ENCODE measurements at places on chromosomes 13 and 19.

GRCh38 chr19:39924389-39924788 lies 10.0 kb downstream of the FCGBP start:
- no peak for ATAC-seq

DNA sequence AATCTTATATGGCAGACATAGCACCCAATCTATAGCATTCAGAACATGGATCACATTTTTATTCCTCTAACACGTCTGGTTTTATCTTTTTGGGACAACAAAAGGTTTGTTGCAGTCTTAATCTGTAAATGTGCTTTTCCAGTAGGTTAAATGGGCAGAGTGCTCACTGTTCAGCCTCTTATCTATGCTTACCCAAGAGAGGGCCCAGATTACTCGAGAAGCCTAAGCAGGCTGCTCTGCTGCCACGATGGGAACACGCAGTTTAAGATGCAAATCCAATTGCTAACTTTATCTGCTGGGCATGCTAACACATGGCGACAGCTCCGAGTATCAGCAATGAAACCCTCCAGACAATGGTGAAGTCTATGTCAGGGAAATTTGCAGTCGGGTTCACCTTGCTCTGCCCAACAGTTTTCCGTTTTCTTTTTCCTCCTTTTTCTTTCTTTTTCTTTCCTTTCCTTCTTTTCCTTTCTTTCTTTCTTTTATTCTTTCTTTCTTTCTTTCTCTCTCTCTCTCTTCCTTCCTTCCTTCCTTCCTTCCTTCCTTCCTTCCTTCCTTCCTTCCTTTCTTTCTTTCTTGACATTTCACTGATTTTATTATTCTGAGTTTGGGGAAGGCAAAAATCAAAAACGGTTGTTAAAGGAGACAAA lies 115.3 kb downstream of the RBM26 start:
- no peak for ATAC-seq

DNA sequence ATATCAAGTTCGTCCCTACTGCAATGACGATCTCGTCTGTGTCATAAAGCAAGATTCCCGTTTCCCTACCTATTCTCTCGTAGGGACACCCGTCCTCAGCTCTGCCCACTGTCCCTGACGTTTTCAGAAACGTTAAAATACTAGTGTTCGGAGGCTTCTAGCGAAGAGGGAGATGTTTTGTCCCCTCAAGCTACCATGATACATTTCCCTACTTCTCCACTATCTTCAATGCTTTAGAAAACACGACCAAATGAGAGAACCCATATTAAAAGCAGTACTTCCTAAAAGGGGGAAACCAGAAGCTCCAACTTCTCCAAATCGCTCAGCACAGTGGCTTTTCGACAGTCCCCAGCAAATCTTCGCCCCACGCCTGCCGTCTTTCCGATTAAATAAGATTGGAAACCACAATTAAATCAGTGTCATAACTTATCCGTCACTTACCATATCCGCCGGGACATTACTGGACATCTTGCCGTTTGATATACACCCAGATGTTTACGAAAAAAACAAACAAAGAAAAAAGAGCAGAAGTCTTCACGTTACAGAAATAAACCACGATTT lies 1.3 kb downstream of the UBL3 start:
- peak; percentile 17 for ATAC-seq

GRCh38 chr19:3719868-3720267 lies 11.7 kb downstream of the TJP3 start:
- ATAC-seq = no peak

- no peak for ATAC-seq
Measured at GRCh38 chr19:16343156-16343555, 18.5 kb downstream of the KLF2 start.

GRCh38 chr19:13023656-13024055 lies 28.4 kb downstream of the NFIX start:
- ATAC-seq = no peak

DNA sequence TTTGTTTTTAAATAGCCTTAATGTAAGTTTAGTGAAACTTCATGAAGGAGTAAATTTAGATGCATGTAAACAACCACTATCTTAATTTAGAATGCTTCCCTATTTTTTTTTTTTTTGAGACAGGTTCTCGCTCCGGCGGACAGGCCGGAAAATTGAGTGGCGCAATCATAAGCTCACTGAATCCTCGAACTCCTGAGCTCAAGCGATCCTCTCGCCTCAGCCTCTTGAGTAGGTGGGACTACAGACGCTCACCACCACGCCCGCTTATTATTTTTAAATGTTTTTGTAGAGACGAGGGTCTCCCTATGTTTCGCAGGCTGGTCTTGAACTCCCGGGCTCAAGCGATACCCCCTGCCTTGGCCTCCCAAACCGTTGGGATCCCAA lies 1.6 kb downstream of the TEX30 start:
- ATAC-seq = no peak

DNA sequence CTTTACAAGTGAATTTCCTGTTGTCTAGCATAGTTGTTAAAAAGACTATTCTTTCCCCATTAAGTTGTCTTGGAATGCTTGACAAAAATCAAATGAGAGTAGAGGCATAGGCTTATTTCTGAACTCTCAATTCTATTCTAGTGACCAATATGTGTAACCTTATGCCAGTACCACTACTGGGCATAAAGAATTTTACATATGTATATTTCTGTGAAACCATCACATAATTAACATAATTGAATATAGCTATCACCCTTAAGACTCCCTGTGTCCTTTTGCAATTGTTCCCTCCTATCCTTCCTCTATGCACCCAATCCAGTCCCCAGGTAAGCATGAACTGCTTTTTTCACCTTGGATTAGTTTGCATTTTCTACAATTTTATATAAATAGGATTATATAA lies 165.0 kb downstream of the DNAJC3 start:
- no peak for ATAC-seq

- no peak for ATAC-seq
Measured at GRCh38 chr13:85864963-85865530, 65.8 kb upstream of the SLITRK6 start.

- no peak for ATAC-seq
Measured at GRCh38 chr19:18233224-18233825, 7.1 kb upstream of the PDE4C start.

DNA sequence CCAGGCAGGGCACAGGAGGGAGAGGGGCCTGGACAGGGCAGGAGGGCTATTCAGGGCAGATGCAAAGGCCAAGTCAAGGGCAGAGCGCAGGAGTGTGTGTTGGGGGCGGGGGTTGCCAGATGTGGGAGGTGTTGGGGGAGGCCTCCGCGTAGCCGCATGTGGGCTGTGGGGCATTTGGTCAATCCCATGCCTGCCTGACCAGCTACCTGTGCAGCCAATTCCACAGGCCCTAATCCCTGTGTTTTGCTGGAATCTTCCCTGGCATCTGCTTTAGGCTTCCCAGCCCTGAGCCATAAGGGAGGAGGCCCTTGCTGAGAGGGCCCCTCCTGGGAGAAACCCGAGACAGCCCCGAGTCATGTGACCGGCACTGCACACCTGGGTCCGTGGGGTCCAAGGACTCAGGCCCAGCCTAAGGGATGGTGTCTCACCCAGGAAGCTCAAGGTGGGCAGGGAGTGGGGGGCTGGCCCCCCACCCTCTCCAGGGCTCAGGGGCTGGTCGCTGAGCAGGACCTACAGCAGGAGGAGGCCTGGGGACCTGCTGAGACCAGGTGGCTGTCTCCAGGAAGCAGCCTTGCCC lies 20.3 kb downstream of the RFX1 start:
- peak; percentile 51 for ATAC-seq

- no peak for ATAC-seq
Measured at GRCh38 chr13:48235341-48236135, 2.5 kb downstream of the ITM2B start.

- ATAC-seq = no peak
Measured at GRCh38 chr13:41673640-41674039, 216.3 kb downstream of the RGCC start.

- ATAC-seq = peak; percentile 69
Measured at GRCh38 chr19:46546194-46546896, 50.7 kb upstream of the PNMA8B start.

DNA sequence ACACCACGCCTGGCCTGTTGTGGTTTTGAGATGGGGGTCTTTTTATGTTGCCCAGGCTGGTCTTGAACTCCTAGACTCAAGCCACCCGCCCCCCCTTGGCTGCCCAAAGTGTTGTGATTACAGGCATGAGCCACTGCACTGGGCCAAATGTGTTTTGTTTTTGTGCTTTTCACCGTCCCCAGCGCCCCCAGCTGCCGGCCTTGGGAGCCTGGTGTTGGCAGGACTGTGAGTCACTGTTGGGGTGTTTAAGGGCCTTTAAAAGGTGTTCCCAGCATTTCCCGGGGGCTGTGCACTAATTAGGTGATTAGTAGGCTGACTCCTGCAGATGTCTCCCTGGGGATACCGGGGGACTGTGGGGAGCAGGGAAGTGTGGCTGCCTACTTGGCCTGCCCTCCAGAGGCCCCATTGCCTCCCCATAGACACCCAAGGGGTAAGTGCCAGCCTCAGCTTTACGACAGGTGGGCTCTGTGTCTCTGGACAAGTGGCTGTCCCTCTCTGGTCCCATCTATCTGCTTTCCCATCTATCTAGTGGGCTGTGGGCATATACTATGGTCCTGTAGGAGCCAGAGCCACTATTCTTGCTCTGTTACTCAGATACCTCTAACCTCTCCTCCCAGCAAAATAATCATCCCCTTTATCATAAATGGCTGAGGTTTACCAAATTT lies 11.8 kb upstream of the TLE5 start:
- no peak for ATAC-seq

GRCh38 chr19:39843919-39844793 lies 2.0 kb downstream of the FBL start:
- no peak for ATAC-seq

DNA sequence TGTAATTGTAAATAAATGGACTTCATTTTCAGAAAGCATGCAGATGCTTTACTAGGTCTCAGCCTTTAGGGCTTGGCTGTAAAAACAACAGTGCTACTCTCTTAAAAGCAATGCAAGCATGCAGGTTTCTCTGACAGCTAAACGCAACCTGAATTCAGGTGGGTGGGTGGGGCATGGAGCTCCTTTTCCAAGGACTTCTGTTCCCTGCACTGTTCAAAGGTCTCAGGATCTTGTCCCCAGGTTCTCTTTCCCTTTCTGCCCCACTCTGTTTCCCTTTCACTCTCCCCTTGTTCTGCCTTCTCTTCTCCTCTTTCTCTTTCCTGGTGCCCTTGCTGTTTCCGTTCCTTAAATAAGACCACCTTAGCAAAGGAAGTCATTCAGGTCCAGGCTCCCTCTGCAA lies 1527.5 kb upstream of the SLC10A2 start:
- no peak for ATAC-seq

- ATAC-seq = no peak
Measured at GRCh38 chr13:49097374-49097773, 121.7 kb downstream of the FNDC3A start.

DNA sequence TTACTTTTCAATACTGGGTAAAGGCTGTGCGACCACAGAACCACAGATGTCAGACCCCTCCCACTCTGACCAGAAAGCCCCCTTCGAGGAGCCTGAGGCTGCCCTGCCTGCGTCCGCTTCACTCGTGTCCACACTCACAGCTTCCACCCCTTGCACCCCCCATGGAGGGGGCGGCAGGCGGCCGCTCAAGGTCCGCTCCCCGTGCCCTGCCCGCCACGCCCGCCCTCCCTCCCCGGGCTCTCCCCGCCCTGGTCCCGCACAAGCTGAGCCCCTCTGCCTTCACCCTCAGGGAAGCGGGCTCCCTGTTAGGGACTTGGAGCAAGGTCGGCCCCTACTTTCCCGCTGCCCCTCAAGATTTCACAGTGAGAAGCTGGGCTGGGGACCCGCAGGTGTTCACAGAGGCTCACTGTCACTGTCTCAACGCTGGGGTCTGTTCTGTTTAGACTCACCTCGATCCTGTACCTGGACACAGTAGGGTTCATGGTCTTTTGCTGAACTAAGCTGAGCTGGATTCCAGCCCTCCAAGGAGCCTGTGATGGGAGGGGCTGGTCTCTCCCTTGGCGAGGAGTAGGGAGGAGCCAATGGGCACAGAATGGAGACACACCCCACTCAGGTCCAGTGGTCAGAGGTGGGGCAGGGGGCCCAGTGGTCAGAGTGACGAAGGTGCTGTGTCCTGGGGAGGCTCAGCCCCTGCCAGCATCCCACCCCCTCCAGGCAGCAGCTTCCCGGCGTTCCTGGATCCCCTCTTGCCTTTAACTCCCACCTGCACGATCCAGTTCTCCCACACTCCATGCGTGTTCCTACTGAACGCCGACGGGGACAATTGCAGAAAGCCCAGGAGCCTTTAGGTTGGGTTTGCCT lies 69.5 kb downstream of the SPACA7 start:
- no peak for ATAC-seq

GRCh38 chr19:51000426-51000825 lies 978 bp downstream of the KLK8 start:
- no peak for ATAC-seq

DNA sequence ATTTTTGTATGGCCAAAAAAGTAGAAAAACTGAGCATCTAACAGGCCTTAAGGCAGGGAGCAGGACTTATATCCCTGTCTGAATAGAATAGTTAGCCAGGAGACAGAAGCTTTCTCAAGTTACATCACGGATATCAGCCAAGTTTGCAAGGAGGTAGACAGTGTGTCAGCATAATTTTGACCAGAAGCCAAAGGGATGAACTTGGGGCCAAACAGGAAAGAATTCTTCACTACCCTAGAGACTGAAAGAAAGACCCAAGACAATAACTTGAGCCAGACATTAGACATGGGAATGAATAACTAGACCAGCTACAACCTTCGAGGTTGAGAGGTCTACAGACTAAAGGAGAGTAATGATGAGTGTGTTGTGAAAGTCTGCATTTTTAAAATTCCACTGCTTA lies 48.1 kb upstream of the PCDH9 start:
- no peak for ATAC-seq

- peak; percentile 80 for ATAC-seq
Measured at GRCh38 chr19:41785653-41786052, 10.7 kb upstream of the CEACAM3 start.

DNA sequence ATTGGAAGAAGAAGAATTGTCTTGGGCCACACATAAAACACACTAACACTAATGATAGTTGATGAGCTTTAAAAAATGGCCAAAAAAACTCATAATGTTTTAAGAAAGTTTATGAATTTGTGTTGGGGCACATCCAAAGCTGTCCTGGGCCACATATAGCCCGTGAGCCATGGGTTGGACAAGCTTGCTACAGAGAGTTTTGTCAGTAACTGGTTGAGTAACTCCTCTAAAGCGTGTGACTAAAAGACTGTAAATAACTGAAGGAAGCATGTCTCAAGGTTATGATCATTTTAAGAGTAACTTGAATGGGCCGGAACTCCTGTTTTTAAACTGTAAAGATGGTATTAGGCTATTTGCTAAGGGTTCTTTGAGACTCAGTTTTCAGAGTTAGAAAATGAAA lies 118.0 kb downstream of the KL start:
- ATAC-seq = no peak

GRCh38 chr13:99395436-99395835 lies 88.2 kb upstream of the GPR183 start:
- no peak for ATAC-seq

DNA sequence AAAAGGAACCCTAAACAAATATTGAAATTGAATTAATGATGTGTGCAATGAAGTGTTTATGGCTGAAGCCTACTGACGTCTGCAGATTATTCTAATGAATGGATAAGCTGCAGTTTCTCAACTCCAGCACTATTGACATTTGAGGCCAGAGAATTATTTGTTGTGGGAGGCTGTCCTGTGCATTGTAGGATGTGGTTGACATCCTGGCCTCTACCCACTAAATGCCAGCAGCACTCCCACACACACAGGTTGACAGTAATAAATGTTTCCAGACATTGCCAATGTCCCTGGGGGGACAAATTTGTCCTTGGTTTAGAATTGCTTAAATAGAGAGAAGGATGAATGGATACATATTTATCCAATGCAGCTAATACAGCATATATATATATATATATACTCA lies 19.2 kb upstream of the MYH14 start:
- ATAC-seq = no peak

GRCh38 chr19:11736696-11737095 lies 2.0 kb downstream of the ZNF823 start:
- peak; percentile 38 for ATAC-seq

GRCh38 chr13:21964686-21965085 lies 293.8 kb downstream of the FGF9 start:
- ATAC-seq = no peak
